ENCODE measurements at places on chromosomes 5 and 9. TPM values are rescaled to one million over a fixed set of nuclear protein-coding genes. Genes with fewer than 3 reads are reported as not detected.

Gene FCN2
- not detected for total RNA-seq

Gene IRX4
- 0.42 TPM for total RNA-seq

Gene NR5A1
- total RNA-seq = not detected

Gene NTRK2
- total RNA-seq = not detected

Gene MFAP3
- total RNA-seq = 24.2 TPM

Gene UBE2D2
- 121 TPM for total RNA-seq

Gene NUTM2G
- not detected for total RNA-seq

Gene MYMK
- not detected for total RNA-seq

Gene SWI5
- total RNA-seq = 46.0 TPM

Gene ZNF879
- 0.60 TPM for total RNA-seq

Gene PCDHB16
- total RNA-seq = 0.30 TPM

Gene NXNL2
- total RNA-seq = 0.78 TPM

Gene TSSK1B
- not detected for total RNA-seq

Gene NFIB
- 10.1 TPM for total RNA-seq

Gene ABO
- not detected for total RNA-seq

Gene TLX3
- not detected for total RNA-seq

Gene TMEM252
- not detected for total RNA-seq

Gene SLC27A6
- not detected for total RNA-seq

Gene NAA35
- total RNA-seq = 27.5 TPM

Gene BTF3
- 1,135 TPM for total RNA-seq

Gene SLC4A9
- not detected for total RNA-seq

Gene FAM221B
- total RNA-seq = not detected

Gene EEIG1
- 84.0 TPM for total RNA-seq

Gene EMB
- total RNA-seq = 2.4 TPM

Gene NTNG2
- 3.4 TPM for total RNA-seq

Gene TEK
- total RNA-seq = 0.12 TPM

Gene HRH2
- total RNA-seq = 0.48 TPM

Gene TARS1
- total RNA-seq = 151 TPM

Gene OTP
- total RNA-seq = 0.19 TPM

Gene CARD9
- 0.95 TPM for total RNA-seq

Gene FGF1
- 0.30 TPM for total RNA-seq

Gene WDR31
- total RNA-seq = 0.88 TPM

Gene GRXCR2
- not detected for total RNA-seq

Gene HMGCS1
- total RNA-seq = 53.7 TPM

Gene CDO1
- total RNA-seq = not detected

Gene TAF11L9
- not detected for total RNA-seq

Gene HACD4
- total RNA-seq = 1.0 TPM

Gene NIM1K
- 0.08 TPM for total RNA-seq

Gene RANBP3L
- total RNA-seq = not detected

Gene BTNL8
- total RNA-seq = not detected

Gene SPACA9
- 3.1 TPM for total RNA-seq

Gene OGN
- total RNA-seq = not detected

Gene FBP2
- total RNA-seq = not detected

Gene UNC13B
- total RNA-seq = 8.2 TPM

Gene GAPT
- not detected for total RNA-seq

Gene MYORG
- total RNA-seq = 4.3 TPM

Gene GHR
- total RNA-seq = not detected

Gene PCSK5
- 0.92 TPM for total RNA-seq

Gene LMX1B
- total RNA-seq = 1.6 TPM

Gene IFNA21
- total RNA-seq = not detected

Gene TPPP
- total RNA-seq = 5.8 TPM
